ENCODE measurements at places on chromosomes 16 and 17. TPM values are rescaled to one million over a fixed set of nuclear protein-coding genes. Genes with fewer than 3 reads are reported as not detected.

DNA sequence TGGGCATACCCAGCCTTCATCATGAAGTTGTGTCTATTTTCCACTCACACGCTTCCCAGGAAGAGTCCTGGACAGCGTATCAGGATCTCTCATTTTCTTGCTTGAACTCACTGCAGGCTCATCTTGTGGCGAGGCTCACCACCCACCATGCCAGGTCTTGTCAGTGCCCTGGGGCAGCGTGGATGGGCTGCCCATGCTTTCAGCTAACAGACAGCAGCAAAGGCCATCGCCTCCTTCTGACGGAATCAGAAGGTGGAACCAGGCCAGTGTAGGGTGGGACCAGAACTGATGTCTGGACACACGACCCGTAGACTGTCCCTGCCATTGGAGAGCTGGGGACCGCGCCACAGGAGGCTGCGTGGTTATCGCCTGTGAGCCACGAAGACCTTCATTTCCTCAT is 169.4 kb downstream of the FOXL1 start:
- DNase-seq, result no peak

- no peak for DNase-seq
Observed at GRCh38 chr17:42275527-42276358, 448 bp downstream of the STAT5B start.

DNA sequence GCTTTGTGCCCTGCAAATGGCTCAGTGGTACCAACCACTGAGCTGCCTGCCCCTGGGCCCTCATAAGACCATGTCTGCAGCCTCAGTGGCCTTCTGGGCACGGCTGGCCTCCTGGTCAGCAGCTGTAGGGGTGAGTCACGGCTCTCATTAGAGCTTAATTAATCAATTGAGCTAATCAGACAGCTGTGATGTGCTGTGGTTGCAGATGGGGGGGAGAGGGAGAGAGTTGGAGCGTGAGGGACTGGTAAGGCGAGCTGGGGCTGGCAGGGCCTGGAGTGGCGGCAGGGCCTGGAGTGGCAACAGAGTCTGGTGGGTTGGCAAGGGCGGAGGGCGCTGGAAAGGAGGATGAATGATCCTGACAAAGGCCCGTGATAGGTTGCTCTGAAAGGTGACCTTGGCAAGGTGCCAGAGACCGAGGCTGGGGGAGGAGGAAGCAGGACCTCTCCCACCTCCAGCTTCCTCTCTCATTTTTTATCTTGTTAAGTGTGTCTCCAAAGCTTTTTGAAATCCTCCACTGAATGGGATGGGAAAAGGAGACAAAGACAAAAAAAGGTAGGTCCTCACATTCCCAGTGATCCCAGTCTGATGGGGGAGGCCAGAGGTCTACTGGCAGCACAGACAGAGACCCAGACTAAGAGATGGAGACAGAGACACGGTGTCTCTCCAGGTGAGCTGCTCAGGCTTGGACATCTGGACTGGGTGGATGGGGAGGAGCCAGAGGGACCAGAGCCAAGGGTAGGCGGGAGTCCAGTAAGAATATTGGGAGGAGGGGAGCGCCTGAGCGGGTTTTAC is 41.6 kb downstream of the DCAKD start:
- DNase-seq, result no peak

- DNase-seq, result no peak
Observed at GRCh38 chr17:36128411-36128978, 24.9 kb downstream of the CCL4 start.

DNA sequence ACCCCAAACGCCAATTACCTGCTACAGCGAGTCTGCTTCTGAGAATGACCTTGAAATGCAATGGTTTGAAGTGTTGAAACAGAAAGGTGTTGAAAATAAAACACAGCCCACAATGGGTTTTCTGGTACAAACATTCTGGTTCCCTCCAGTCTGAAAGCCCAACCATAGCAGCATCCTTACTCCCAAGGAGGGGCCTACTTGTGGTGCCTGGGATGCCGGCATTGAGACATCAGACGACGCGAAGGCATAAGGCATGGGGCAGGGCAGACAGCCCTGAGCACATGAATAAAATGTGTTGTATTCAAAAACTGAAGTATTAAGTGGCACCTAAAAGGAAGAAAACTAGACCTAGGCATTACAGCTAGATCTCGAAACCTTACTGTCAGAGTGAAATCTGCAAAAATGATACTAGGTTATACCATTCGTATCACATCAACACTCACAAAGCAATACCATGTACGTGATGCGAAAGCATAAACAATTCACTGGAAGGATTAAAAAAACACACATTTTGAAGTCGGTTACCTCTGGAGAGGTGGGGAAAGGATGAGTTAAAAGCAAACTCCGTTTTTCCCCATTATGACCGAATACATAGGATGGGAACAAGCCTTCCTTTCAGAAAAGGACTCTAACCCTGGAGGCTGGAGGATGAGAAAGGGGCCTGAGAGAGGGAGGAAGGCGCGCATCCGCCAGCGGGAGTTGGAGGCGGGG is 702 bp downstream of the NUDT21 start:
- no peak for DNase-seq

- no peak for DNase-seq
Observed at GRCh38 chr17:38417210-38417951, 10.9 kb upstream of the ARHGAP23 start.

SULT1A2 gene
- total RNA-seq, result 1.0 TPM

KRT39 gene
- total RNA-seq, result not detected

RPL13 gene
- 4,302 TPM for total RNA-seq

MVP gene
- total RNA-seq, result 142 TPM

All from omental fat pad (tissue), 4 donors.